Upper lobe of left lung (tissue), 6 donors: ENCODE measurements at places on chromosomes 3 and 15. TPM values are rescaled to one million over a fixed set of nuclear protein-coding genes. Genes with fewer than 3 reads are reported as not detected.

DNA sequence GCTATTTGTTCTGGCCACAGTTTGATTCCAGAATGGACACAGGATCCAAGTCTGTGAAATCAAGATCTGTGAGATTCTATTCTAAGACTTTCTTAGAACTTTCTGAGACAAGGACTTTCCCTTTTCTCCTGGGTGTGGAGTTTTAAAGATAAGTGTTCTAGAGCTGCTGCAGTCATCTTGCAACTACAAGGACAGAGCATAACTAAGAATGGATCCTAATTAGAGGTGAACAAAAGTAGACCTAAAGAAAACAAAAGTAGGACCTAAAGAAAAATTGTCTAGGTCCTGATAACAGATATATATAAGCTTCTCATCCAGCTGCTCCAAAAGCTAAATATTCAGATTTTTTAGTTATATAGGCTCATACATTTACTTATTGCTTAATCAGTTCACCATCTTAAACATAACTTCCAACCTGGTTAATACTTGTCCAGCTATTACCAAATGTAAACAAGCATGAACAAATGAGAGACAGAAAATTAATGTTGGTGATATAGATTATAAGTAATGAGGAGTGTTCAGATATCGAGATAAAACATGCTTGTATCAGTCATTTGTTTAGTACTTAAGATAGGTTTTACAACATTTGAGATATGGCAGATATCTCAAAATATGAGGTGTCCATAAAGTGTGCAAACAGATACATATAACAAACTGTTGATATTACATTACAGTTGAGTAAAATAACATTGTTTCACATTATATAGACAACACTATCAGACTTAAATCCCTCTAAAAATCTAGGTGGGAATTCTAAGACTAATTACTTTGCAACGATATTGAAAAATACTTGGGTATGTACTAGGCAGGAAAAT, 75.1 kb downstream of the CD200 start:
- no peak overlapping the region for H3K4me3 ChIP-seq
- H3K4me1 ChIP-seq, result no peaks in the 10 kb centered on the region
- H3K27me3 ChIP-seq, result no peaks in the 10 kb centered on the region
- H3K27ac ChIP-seq, result no peak overlapping the region
- H3K36me3 ChIP-seq, result no peaks in the 10 kb centered on the region
- DNase-seq, result no peak

- no peaks in the 10 kb centered on the region for H3K27me3 ChIP-seq
- DNase-seq, result no peak
- H3K4me1 ChIP-seq, result no peaks in the 10 kb centered on the region
- H3K4me3 ChIP-seq, result no peak overlapping the region
Observed at GRCh38 chr3:60017631-60018030, 967.8 kb upstream of the CFAP20DC start.

DNA sequence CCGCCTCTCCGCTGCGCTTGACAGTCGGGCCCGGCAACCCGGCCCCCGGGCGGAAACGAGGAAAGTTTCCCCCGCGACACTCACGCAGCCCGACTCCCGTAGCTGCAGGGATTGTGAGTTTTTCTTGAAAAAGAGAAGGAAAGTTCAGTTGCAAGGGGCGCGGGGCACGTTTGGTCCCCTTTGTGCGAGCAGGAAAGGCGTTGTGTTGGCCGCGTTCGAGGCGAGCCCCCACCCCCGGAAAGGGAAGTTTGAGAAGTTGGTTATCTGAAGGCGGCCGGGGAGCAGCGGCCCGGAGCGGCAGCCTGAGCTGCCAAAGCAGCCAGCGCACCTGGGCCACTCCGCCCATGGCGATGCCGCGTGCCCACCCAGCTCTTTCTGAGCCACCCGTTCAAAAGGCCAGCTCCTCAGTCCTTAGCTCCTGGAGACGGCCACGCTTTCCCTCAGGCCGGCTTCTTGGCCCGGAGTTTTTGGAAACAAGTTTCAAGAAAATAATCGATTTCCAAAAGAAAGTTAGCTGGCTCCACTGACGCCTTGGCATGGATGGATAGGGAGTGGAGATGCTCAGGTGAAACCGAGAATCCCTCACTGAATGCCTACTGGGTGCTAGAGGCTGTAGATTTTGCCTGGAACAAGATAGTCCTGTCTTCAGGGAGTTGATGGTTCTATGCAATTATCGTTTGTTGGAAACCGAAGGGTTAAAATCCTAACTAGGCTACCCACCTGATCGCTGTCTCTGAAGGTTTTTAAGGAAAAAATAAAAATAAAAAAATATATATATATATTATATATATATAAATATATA, 832 bp downstream of the TGFBR2 start:
- H3K27ac ChIP-seq, result peak overlapping the region; percentile 99
- no peaks in the 10 kb centered on the region for H3K36me3 ChIP-seq
- H3K27me3 ChIP-seq, result no peaks in the 10 kb centered on the region
- DNase-seq, result peak; percentile 91
- H3K4me1 ChIP-seq, result peaks cover 47% of the 10 kb centered on the region

GRCh38 chr3:136883967-136884720, 22.1 kb downstream of the NCK1 start:
- H3K4me1 ChIP-seq, result peaks cover 15% of the 10 kb centered on the region
- no peak for DNase-seq
- H3K36me3 ChIP-seq, result no peaks in the 10 kb centered on the region

- H3K27ac ChIP-seq, result no peak overlapping the region
- no peaks in the 10 kb centered on the region for H3K27me3 ChIP-seq
- no peaks in the 10 kb centered on the region for H3K4me1 ChIP-seq
- H3K4me3 ChIP-seq, result no peak overlapping the region
- no peak for DNase-seq
Observed at GRCh38 chr15:100787567-100788417, 91.8 kb upstream of the ALDH1A3 start.

Gene TARS3
- total RNA-seq, result 10.4 TPM

- no peaks in the 10 kb centered on the region for H3K27me3 ChIP-seq
- H3K27ac ChIP-seq, result no peak overlapping the region
- no peak overlapping the region for H3K4me3 ChIP-seq
- DNase-seq, result no peak
- no peaks in the 10 kb centered on the region for H3K36me3 ChIP-seq
- H3K4me1 ChIP-seq, result no peaks in the 10 kb centered on the region
Observed at GRCh38 chr15:52760562-52760961, 29.6 kb downstream of the ONECUT1 start.

- peaks cover 2% of the 10 kb centered on the region for H3K36me3 ChIP-seq
- no peak overlapping the region for H3K4me3 ChIP-seq
- no peak for DNase-seq
Observed at GRCh38 chr15:58627046-58627445, 122.5 kb downstream of the ADAM10 start.

Gene CHRFAM7A
- total RNA-seq, result 19.9 TPM

Gene IL20RB
- total RNA-seq, result 1.0 TPM

GRCh38 chr3:111738238-111738637, 120.8 kb upstream of the PHLDB2 start:
- H3K27ac ChIP-seq, result peak overlapping the region; percentile 14
- DNase-seq, result no peak
- no peak overlapping the region for H3K4me3 ChIP-seq

DNA sequence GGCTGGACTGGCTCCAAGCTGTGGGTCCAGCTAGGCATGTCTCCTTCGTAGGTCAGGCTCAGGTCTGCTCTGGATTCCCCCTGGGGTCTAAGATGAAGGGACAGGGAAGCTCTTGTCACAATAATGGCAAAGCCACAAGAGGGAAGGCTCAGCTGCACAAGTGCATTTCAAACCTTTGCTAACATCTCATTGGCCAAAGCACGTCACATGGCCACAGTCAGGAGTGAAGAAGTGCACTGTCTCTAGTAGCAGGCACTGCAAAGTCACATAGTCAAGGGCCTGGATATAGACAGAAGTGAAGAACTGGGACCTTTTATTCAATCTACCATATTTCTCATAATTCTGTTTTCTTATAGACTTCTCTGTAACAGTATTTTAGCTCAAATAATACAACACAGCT, 20.1 kb downstream of the DLEC1 start:
- H3K27ac ChIP-seq, result no peak overlapping the region
- H3K4me1 ChIP-seq, result peaks cover 4% of the 10 kb centered on the region
- H3K36me3 ChIP-seq, result no peaks in the 10 kb centered on the region
- no peak for DNase-seq
- H3K27me3 ChIP-seq, result no peaks in the 10 kb centered on the region
